ENCODE measurements at places on chromosomes 11 and 22.

DNA sequence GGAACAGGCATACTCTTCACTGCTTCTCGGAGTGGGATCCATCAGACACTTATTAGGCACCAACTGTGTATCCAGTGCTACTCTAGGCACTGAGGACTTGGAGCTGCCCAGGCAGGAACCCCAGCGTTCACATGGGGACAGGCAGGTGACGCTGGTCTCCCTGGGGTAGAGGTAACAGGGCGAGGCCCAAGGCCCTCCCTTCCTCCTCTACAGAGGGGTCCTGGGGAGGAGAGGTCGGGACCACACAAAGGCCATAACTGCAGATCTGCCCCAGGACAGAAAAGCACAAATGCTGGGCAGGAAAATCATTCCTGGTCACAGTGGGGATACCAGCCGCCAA lies 262.2 kb downstream of the BRD1 start:
- no peak for DNase-seq

DNA sequence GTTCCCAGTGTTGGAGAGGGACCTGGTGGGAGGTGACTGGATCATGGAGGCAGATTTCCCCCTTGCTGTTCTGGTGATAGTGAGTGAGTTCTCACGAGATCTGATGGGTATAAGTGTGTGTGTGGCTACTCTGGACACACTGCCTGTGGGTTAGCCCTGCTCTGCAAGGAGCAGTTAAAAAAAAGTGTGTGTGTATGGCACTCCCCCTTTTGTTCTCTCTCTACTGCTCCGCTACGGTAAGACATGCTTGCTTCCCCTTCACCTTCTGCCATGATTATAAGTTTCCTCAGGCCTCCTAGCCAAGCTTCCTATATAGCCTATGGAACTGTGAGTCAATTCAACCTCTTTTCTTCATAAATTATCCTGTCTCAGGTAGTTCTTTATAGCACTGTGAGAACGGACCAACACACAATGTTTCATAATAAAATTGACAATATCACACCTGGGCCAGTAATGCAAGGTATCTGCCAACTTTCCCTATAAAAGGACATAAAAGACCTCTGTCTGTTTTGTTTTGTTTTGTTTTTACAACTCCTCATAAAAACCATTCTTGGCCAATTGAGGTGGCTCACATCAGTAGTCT lies 20.2 kb downstream of the CLTCL1 start:
- DNase-seq, result no peak

DNA sequence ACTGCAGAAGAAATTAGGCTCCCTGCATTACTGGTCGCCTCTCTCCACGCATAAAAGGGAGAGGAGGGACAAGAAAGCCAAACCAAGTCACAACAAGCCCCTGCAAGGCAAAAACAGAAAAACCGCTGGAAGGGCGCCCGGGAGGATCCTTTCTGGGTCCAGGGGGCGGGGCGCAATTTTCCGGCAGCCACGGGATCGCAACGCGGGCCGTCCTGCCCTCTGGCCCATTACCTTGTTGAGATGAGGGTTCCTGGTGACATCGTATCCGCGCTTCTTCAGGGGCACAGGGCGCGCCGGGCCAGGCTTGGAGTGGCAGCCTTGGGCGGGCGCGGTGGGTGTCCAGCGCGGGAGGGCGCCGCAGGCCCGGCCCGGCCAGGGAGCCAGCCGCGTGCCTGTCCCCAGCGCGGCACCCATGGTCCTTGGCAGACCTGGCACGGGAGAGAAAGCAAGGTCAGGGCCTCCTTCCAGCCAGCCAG lies 847 bp downstream of the ME3 start:
- DNase-seq, result no peak

DNA sequence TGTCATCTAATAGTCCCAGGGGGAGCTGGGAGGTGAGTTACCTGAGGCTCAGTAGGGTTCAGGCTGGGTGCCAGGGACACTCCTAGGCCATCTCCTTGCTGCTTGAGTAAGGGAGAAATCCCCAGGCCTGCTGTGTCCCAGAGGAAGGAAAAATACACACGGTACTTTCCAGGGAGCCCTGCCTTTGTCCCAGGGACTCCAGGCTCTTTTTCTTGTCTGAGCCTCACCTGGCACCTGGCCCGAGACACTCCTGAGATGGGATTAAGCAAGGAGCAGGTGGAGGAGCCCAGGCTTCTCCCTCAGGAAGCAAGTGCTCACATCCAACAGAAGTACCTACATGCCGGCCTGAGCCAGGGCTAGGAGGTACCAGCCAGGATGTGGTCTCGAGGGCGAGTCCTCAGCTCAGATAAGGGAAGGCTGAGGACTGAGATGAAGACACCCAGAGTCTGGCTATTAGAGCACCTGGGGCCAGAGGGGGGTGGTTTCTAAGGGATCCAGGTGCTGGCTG lies 899 bp upstream of the KLHDC7B start:
- no peak for DNase-seq

- DNase-seq, result peak; percentile 88
These were observed 46.0 kb upstream of the PARVA start for GRCh38 chr11:12331239-12331874.

GRCh38 chr11:20355221-20356219 lies 8.0 kb upstream of the HTATIP2 start:
- peak; percentile 42 for DNase-seq

DNA sequence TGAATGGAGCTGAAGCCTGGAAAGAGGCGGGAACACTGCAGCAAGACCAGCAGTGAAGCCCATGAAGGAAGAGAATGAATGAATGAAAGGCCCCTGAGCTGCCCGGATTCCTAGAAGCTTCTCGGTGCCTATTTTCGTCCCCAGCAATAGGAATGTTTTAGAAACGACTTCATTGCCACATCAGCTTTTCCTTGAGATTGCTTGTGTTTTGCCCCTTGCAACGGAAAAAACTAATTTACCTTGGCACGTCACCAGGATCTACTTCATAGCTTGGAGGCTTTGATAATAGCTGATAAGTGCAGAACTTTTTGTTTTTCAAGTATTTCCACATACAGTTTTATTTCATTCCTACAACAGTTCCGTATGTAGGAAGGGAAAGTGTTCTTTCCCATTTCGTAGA lies 248.9 kb upstream of the NARS2 start:
- no peak for DNase-seq

- DNase-seq, result peak; percentile 61
These were observed 950 bp downstream of the FERMT3 start for GRCh38 chr11:64207256-64208085.

GRCh38 chr11:132886335-132886734 lies 646.0 kb downstream of the OPCML start:
- no peak for DNase-seq

Measured in head of caudate nucleus (tissue), 42 donors.